Activated CD4-positive, alpha-beta T cell treated with anti-CD3 and anti-CD28 coated beads, Interleukin-2, Interleukin-4, amounts not matched to agents 100 ng/mL and 50 ng/mL, durations not matched to agents 16 hours and 8 hours (primary cell): ENCODE measurements at places on chromosomes 16 and 17.

- DNase-seq = no peak
These were observed 203.4 kb downstream of the CCDC182 start for GRCh38 chr17:57541472-57542394.

DNA sequence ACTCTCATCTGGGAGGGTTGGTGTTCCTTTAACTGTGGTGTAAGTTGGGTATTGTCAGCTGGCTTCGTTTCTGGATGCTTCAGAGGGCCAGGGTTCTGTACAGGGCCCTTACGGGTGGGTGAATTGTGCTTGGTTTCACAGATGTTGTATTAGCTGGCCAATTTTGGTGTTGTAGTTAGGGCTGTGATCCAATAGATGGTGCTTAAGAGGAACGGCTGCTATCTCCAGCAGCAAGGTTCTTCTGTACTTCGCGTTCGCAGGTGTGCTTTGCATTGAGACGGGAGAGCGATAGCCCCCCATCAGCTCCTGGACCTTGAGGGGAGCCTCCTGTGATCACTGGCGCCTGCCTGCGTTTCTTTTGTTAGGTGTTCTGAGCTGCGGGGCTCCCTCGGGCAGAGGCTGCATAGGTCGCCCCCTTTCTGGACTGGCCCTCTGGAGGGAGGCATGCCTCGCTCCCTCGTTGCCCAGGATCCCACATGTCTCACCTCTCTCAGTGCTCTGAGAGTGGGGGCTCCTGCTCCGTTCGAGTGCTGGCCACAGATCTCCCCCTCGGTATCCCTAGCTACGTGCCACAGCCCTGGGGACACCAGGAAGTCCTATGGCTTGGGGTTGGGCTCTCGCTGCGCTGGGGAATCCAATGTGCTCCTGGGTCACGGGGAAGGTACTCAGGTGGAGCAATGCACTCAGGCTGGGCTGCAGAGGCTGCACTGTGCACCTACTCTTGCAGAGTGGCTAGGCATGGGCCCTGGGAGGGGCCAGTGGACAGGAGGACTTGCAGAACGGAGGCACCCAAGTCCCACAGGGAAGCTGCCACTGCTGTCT is 837 bp upstream of the PRDM7 start:
- peak; percentile 33 for DNase-seq

GRCh38 chr16:53768593-53768992 is 64.6 kb downstream of the FTO start:
- DNase-seq = peak; percentile 50

DNA sequence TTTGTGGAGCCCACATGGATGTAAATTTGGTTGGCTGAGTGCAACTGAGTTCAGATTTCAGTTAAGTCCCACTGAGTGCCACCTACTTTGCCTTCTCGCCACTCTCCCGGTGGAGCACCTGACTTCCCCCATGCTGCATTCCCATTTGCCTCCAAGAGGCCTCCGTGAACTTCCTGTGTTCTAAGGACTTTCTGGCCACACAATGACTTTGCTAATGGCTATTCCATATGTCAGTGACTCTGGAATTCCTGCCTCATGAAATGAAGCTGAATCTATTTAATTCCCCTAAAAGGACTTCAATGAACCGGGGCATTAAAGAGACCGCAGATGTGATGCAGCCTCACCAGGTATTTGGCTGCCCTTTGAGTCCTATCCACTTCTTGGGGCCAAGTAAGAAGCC is 29.9 kb downstream of the ABCC12 start:
- no peak for DNase-seq

DNA sequence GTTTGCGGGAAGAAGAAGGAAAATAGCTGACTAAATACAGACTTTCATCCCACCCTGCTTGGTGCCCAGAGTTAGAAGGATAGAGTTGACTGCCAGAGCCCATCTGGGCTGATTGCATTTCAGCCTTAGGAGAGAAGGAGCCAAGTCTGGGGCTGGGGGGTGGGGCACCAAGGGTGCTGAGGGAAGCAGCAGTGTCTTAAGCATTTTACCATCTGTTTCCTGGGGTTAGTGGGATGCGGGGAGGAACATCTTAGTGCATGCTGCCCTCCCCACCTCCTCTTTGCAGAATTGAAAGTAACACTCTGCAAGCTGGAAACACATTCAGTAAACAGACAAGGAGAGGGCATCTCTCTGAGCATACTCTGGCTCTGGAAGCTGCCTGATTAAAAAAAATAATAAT is 1.5 kb upstream of the ARL5C start:
- DNase-seq = no peak

DNA sequence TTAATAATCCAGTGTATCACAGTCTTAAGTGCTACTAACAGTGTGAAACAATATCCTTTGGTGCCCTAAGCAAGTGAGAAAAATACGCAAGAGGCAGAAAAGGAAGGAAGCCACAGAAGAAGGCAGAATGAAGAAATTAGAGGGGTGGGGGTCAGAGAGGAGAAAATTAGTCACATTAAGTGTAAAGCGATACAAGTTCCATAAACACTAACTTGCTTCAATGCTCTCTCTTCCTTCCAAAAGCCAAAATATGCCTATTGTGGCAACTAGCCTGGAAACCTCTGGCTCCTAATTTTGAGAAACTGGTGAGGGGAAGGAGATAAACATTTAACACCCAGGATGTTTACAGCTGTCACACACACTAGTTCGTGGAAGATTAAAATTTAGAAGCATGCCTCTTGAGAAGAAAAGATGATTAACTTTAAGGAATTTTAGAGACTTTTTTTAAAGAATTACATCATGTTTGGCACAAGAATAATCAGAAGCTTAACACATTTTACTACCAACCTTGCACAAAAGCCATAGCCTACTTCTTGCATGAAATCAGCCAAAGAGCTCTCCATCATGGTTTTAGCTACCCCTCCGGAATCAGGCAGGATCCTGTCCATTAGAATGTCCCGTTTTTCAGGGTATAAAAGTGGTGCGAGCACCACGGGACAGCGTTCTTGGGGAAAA is 44.7 kb downstream of the CNOT1 start:
- DNase-seq = no peak

DNA sequence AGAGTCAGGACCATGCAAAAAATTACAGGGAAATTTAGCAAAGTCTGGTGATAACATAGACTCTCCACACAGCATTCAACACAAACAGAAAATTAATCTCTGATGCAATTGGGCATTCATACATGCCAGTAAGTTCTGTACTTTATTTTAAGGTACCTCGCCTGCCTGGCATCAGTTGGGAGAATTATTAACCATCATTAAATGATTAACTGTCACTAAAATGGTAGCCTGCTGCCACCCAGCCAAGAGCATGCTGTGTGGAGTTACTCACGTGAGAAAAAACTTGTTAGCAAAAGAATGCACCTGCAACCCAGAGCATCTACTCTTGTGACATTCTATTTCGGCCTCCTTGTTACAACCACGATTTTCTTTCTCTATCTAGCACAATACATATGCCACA is 117.2 kb downstream of the GRIN2A start:
- DNase-seq = no peak

DNA sequence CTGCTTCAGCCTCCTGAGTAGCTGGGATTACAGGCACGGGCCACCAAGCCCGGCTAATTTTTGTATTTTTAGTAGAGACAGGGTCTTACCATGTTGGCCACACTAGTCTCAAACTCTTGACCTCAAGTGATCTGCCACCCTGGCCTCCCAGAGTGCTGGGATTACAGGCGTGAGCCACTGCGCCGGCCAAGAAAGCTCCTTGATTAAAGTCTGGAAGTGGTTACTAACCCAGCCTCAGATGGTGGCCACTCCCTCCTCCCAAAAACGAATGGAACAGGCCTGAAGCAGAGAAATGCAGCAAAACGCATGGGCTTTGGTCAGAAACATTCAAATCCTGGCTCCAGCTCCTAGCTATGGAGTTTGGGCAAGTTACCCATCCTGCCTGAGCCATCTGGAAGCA is 11.3 kb downstream of the FKBP10 start:
- no peak for DNase-seq

DNA sequence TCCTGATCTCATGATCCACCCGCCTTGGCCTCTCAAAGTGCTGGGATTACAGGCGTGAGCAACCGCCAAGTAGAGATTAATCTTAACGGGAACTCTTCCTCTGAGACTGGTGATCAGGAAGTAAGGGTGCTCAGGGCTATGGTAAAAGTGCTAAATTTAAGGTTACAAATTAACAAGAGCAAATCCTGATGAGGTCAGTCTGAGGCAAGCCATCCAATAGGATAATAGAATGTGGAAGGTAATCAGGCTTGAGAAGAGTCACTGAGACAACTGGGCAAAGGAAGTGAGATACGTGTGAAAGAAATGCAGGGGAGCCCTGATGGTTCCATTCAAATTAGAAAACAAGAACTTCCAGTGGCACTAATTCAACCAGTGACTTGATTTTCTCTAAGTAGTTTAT is 69.1 kb downstream of the CACNG1 start:
- no peak for DNase-seq

GRCh38 chr17:8371786-8372185 is 4.7 kb downstream of the KRABD2 start:
- no peak for DNase-seq

DNA sequence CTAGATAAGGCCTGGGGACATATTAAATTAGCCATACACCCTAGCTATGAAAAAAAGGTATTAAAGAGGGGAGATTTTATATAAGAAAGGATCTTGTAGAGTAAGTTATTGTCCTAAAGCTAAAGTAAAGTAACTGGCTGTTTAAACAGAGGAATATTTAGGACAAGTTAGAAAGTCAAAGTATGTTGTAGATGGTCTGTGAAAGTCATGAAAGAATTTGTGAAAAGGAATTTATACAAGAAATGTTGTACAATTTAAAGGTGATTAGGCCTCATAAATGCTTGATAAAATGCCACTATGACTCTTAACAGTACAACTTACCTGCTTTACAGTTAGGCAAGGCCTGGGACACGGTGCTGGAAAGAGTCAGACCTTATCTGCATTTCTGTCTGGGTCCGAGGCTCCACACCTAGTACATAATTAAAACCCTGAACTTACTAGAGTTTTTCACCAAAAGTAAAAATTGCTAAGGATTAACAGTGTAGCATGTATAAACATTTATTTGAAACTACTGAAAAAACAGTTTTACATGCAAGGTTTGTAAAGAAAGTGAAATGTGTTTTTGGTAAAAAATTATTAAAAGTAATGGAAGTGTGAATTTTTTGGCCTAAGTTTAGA is 445.3 kb upstream of the TOM1L1 start:
- DNase-seq = no peak

DNA sequence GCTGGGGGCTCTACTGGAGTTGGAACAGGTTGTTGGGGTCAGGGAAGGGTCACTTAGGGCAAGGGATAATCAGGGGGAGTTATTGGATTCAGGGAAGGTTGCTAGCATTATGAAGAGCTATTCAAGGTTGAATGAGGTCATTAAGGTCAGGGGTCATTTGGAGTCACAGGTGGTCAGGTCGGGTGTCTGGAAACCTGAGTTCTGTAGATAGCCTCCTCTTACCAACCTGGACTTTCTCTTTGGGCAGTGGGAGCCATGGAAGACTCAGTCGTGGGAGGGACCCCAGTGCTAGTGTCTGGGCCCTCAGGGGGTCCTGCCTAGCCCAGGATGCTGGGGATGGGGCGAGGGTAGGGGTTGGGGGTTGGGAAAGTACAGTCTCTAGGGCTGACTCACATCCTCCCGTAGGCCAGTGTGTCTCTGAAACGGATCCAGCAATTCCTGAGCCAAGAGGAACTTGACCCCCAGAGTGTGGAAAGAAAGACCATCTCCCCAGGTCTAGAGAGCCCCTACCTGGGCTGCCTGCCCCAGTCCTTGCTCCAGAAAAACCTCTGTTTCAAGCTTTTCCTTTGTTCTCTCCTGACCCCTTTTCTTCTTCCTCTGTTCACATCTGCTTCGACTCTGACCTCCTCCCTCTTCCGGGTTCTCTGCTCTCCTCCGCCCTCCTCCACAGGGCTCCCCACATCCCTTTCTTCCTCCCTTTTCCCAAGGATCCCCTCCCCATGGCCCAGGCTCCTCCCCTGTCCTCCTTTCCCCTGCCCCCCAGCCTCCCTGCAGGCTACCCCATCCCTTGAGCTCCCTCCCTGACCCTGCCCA is 33.5 kb downstream of the ABCC3 start:
- DNase-seq = no peak

GRCh38 chr17:48472411-48473281 is 42.6 kb upstream of the SKAP1 start:
- DNase-seq = no peak
